ENCODE measurements at places on chromosomes 6 and 20. TPM values are rescaled to one million over a fixed set of nuclear protein-coding genes. Genes with fewer than 3 reads are reported as not detected.

THBD gene
- polyA plus RNA-seq: not detected

MAK gene
- 0.12 TPM for polyA plus RNA-seq

CDH22 gene
- not detected for polyA plus RNA-seq

C6orf141 gene
- not detected for polyA plus RNA-seq

OXT gene
- polyA plus RNA-seq: 0.83 TPM

C20orf202 gene
- polyA plus RNA-seq: not detected

SEC63 gene
- polyA plus RNA-seq: 24.0 TPM

PLCB4 gene
- polyA plus RNA-seq: not detected

CD109 gene
- polyA plus RNA-seq: 0.32 TPM

CENPQ gene
- polyA plus RNA-seq: 4.8 TPM

HEY2 gene
- 0.39 TPM for polyA plus RNA-seq

LY6G6F gene
- polyA plus RNA-seq: not detected

MTFR2 gene
- polyA plus RNA-seq: 1.7 TPM

RAET1G gene
- not detected for polyA plus RNA-seq

GPR6 gene
- polyA plus RNA-seq: not detected

TTK gene
- polyA plus RNA-seq: 2.6 TPM

TMEM244 gene
- polyA plus RNA-seq: 6.1 TPM

LMBRD1 gene
- 58.6 TPM for polyA plus RNA-seq

LAMP5 gene
- not detected for polyA plus RNA-seq

OR2B6 gene
- polyA plus RNA-seq: not detected

RNASET2 gene
- polyA plus RNA-seq: 361 TPM

Measured in CD4-positive, CD25-positive, alpha-beta regulatory T cell (primary cell).